ENCODE measurements at places on chromosomes 13 and 19.

GRCh38 chr19:13130886-13131490 lies 12.9 kb downstream of the NACC1 start:
- DNase-seq: no peak

DNA sequence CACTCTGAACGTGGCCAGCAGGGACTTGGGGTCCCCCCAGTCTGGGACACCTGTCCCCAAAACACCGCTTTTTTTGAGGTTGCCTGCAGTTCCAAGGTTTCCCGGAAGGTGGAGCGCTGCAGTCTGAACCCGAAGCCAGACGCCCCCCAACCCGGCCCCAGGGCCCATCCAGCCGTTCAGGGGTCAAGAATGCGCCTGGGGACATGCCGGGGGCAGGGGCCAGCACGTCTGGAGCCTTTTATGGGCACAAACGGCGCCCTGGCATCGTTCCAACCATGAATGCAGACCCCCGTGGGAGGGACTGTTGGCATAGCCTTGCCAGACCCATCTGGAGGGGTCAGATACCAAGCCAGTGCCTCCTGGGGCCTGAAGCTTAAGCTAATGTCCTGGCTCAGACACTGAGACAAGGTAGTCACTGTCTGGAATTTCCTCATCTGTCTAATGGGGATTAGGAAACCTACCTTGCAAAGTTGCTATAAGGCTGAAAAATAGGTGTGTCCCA lies 6.9 kb downstream of the S1PR5 start:
- peak; percentile 80 for DNase-seq

DNA sequence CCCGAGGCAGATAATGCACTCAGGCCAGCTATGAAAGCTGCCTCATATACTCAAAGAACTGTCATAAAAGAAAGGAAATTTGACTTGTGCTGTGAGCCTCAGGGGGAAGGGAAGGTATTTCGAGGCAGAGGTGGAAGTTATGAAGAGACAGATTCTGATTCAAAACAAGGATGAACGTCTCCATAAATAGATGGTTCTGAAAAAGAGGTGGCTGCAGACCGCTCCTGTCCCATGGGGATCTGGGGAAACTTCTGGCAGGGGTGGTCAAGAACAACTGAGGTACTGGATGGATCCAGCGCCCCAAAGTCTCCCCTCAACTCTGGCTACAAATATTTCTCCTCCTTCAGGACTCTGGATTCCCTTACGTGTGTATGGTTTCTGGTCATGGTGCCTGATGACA lies 168.1 kb upstream of the IRS2 start:
- DNase-seq: no peak

DNA sequence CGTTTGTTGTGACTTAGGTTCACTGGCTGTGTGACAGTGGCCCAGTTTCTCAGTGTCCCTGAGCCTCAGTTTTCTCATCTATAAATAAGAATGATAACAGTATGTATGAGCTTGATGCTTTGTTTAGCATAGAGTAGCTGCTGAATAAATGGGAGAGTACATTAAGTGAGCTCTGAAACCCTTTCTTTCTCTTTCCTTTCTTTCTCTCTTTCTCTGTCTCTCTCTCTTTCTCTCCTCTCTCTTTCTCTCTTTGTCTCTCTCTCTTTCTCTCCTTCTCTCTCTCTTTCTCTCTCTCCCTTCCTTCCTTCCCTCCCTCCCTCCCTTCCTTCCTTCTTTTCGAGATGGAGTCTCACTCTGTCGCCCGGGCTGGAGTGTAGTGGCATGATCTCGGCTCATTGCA lies 2.0 kb downstream of the KXD1 start:
- DNase-seq: no peak

DNA sequence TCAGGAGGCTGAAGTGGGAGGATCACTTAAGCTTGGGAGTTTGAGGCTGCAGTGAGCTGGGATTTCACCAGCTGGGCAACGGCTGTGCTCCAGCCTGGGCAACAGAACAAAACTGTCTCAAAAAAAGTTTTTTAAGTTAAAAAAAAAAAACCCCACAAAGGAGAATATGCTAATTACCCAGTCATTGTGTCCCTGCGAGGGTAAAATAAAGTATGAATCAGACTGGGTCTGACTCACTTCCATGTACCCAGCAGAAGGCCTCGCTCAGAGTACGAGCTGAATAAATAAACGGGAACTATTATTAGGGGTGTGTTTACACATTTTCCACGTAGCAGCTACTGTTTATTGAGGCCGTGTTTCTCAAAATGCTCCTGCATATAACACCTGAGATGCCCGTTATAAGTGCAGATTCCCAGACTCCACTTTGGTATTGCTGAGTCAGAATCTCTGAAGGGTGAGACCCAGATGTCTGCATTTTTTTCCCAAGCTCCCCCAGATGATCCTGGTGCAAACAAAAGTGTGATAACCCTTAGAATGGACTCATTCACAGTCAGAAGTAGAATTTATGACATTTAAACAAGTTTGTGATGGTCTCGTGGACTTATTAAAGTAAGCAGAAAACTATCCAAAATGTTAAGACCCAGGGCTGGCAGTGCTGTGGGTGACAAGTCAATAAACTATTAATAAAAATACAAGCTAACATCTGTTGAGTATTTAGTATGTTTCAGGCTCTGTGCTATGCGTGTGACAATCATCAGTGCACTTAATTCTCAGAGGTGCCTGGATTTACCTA lies 28.2 kb downstream of the KCNC3 start:
- DNase-seq: peak; percentile 37

DNA sequence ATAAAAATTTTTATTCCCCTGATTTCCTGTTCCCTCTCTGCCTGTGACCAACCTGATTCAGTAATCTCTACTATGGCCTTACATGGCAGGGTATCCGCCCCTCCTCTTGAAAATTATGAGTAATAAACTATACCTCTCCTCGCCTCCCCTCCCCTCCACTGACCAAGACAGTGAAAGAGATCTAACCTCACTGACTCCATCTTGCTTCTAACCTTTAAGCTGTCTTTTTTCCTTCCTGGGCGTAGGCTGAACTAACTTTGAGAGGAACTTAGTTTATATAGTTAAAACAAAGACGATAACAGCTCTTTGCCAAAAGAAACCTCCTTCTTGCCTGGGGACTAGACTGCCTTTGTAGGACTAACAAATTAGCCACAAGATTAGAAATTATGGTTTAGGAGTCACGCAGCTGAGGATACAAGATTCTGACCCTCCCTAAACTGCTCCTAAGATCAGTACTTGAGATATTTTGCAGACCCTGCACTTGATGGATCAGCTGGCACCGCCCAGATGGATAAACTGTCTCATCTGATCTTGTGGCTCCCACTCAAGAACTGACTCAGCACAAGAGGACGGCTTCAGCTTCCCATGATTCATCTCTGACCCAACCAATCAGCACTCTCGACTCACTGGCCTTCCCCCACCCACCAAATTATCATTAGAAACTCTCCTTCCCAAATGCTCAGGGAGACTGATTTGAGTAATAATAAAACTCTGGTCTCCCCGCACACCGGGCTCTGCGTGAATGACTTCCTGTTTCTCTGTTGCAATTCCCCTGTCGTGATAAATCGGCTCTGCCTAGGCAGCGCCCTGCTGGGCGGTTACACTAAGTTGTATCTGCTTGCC lies 187.1 kb downstream of the TDRD3 start:
- no peak for DNase-seq

DNA sequence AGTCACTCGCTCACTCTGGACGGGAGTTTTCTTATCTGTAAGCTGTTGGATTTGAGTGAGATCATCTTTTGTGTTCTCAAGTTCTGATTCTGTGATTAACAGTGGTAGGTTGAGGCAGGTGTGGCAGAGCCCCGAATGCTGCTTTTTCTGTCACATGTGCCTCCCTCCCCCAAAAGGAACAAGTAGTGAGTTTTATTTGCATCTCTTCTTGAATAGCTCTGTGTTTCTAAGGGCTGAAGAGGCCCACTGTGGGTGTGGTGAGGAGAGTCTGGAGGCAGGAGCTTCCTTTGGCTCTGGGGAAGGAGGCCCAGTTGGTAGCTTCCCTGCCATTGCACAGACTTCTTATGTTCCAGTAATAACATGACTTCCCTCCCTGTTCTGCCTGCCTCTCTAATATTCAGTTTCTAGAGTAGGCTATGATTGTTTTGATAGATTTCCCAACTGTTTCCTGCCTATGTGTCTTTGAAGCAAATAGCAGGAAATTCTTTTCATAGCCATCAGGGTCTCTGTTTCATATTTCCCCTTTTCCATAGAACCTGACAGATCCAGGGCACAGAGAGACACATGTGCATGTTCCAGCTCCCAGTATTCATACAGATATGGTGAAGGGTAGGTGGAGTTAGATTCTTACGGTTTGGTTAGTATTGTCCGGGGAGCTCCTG lies 23.9 kb upstream of the CXCL17 start:
- no peak for DNase-seq

DNA sequence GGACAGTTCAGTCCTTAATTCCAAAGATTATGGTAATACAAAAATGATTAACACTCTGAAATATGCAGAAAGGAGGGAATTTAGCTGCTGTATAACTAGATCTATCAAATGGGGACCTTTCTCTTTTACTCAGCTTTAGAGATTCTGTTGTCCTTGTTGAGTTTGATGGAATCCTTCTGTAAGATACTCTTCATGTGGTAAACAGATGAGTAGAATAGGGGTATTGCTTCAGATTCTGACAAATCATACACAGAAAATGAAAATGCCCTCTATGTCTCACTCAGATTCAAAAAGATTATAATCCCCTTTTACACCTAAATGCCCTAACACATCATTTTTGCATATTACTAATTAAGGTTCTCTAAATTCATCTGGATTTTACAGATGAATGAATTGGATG lies 50.7 kb downstream of the ARHGAP35 start:
- DNase-seq: no peak

- no peak for DNase-seq
These were observed 14.6 kb upstream of the TMEM255B start for GRCh38 chr13:113744197-113745000.

DNA sequence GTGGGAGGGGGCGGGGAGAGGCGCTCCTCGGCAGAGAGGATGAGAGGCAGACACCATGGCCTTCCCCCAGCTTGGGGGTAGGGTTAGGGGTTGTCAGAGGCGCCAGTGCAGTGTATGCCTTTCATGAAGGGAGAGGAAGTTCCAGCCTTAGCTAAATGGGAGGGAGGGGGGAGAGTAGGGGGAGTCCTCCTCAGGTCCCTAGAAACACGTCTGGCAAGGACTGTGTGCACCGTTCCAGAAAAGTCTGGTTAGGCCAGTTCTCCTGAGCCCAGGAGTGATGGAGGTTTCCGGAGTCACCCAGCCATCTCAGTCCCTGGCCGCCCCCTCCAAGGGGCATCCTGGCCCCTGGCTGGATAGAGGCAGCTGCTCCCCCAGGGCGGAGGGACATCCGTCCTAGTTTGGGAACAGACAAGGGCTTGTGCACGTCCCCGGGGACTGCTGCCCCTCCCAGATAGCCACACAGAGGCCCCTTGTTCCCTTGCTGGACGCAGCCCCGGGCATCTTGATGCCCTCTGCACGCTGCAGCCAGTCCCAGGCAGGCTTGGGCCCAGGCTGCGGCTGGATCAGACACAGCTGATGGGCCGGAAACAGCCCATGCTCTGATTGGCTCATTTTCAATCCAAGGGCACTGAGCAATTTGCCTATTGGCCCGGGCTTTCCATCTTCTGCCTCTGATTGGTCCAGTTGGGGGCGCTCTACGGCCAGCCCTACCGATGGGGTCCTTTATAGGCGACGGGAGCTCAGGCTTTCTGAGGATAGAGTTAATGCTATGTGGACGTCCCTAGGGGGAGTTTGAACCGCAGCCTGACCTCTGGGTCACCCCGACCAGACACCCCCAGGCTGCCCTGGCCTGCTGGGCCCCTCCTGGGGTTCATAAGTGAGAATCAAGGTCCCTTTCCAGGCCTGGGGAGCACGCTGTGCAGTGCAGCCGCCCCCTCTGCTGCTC lies 3.8 kb downstream of the S1PR2 start:
- no peak for DNase-seq

DNA sequence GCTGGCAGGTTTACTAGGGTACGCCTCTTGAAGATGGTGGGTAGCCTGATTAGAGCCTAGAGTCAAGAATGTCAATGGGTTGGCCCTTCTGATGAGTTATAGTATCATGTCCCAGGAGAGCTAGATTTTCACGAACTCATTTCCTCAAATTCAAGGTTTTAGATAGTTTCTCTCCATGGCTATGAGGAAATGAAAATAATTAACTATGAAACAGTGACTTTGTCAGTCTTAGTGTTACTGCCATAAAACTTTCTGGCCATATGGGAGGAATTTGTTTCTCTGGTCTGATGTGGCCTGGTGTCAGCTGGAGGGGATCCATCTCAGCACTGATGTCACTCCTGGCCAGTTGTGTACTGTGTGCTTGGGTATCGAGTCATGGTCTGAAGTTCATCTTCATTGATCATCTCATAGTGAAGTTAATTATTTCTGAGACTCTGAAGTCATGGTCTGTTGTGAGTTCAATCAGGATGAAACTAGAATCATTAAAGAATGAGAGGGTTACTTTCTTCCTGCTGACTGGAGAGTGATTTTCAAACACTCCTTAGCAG lies 49.4 kb upstream of the TNFSF11 start:
- no peak for DNase-seq

DNA sequence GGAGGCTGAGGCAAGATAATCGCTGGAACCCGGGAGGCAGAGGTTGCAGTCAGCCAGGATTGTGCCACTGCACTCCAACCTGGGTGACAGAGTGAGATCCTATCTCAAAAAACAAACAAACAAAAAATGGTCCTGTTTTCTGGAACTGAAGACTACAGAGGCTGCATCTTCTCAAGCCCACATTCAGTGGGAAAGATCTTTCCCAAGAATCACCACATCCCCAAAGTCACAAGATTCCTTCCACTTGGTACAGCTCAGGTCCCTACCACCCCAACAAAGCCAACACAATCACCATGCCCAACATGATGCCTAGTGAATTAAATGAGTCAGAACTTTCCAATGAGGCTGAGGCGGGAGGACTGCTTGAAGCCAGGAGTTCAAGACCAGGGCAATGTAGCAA lies 15.3 kb downstream of the CATSPERG start:
- DNase-seq: no peak

GRCh38 chr13:71015021-71015420 lies 852.0 kb downstream of the DACH1 start:
- DNase-seq: no peak

- DNase-seq: peak; percentile 70
These were observed 2.7 kb downstream of the ADGRE5 start for GRCh38 chr19:14383661-14384555.

DNA sequence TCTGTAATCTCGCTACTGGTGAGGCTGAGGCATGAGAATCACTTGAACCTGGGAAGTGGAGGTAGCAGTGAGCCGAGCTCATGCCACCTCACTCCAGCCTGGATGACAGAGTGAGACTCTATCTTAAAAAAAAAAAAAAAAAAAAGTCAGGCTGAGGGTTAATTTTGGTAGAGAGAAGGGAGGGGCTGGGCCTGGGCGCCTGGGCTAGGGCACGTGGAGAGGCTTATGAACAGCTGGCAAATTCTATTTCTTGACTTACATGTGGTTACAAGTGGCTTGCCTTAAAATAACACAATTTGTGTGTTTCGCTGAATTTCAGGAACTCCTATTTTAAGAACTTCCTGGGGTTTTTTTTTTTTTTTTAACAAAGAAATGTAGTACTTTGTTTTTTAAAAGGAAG lies 47.6 kb upstream of the MAP3K10 start:
- peak; percentile 39 for DNase-seq

- DNase-seq: no peak
These were observed 159.5 kb downstream of the RBM26 start for GRCh38 chr13:79246578-79246949.

Measured in activated T-cell treated with anti-CD3 and anti-CD28 coated beads, Interleukin-2, amount 50 U/mL, for 24 hours (primary cell).